ENCODE measurements at places on chromosomes 5 and 9. TPM values are rescaled to one million over a fixed set of nuclear protein-coding genes. Genes with fewer than 3 reads are reported as not detected.

The ST8SIA4 gene
- 2.9 TPM for total RNA-seq

GRCh38 chr5:1333986-1334385 is 10.9 kb downstream of the CLPTM1L start:
- peak; percentile 17 for DNase-seq

The FLT4 gene
- 5.6 TPM for total RNA-seq

The FSTL4 gene
- not detected for total RNA-seq

The CDX1 gene
- not detected for total RNA-seq

The SOWAHA gene
- 0.13 TPM for total RNA-seq

The SLC36A3 gene
- total RNA-seq, result not detected

DNA sequence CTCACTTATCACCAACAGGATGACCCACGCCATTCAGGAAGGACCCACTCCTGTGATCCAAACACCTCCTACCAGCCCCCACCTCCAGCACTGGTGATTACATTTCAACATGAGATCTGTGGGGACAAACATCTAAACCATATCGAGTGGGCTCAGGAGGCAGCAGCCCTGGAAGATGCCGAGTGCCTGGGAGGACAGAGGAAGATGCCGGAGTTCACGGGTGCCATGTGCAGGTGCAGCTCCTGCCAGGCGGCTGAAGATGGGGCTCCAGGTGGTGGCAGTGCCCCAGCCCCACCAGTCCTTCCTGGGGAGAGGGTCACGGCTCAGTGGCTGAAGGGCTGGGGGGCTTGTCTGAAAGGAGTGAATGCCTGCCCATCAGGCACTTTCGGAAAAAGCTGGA is 6.1 kb upstream of the CEP72 start:
- no peak for DNase-seq

The SYK gene
- 6.5 TPM for total RNA-seq

The ADGRD2 gene
- total RNA-seq, result not detected

All from Right ventricle myocardium superior (tissue), 1 donor.